HCEC 1CT (cell line): ENCODE measurements at places on chromosomes 4 and X.

- no peak for DNase-seq
Observed at GRCh38 chr4:53711926-53712325, 120.6 kb upstream of the LNX1 start.

GRCh38 chr4:133151691-133152329 is 2.7 kb downstream of the PCDH10 start:
- DNase-seq = no peak

DNA sequence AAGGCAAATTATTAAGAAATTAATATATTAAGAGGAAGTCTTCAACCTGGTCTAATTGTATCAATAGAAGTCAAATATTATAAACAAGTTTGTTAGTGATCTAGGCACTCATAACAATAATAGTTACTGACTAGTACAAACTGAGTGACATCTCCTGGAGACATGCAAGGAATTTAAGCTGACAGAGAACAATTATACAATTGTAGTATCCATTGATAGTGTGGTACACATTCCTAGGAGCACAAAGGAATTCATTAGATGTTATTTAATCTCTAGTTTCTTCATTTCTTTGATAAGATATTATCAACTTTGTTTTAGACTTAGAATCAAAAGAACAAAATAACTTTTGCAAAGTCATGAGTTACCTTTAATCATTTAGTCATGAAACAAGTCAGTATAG is 1048.6 kb downstream of the PCDH7 start:
- DNase-seq = no peak

DNA sequence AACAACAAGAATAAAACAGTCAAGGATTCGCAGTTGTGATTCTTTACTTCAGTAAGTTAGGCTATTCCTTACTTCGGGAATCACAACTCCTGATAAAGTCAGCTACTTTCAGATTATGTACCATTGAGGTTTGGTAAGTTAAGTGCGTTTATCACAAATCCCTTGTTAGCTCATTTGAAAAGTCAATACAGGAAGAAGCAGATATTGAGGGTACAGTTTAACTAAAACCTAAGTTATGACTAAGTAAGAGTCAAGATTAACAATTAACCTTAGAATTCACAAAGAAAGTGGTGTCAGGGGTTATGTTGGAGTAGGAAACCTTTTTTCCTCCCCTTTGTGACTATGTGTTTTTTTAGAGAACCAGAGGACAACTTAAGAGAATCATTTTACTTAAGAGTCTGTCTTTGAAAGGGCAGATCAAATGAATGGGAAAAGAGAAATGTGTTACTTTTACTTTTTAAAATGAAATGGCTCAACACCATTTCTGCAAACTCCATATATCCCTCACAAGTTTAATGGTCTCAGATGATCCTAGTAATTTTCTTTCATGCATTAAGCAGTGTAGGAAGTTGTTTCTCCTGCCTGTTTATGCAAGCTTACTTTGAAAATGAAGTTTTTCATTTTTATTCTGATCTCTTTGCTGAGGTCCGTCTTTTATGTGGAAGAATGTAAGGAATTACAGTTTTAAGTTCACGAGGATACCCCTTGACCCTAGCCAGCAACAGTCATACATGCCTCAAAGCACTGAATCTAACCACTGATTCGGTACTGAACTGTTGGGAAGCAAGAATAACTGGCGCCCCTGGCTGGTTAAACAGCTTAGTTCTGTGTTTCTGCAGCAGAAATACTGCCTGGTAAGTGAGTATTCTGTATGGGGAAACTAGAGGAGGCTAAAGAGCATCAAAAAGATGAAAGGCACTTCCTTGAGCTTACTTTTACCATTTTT is 211.7 kb downstream of the SLC4A4 start:
- DNase-seq = peak; percentile 29

- no peak for DNase-seq
Observed at GRCh38 chr4:173763389-173763788, 233.4 kb upstream of the HAND2 start.

DNA sequence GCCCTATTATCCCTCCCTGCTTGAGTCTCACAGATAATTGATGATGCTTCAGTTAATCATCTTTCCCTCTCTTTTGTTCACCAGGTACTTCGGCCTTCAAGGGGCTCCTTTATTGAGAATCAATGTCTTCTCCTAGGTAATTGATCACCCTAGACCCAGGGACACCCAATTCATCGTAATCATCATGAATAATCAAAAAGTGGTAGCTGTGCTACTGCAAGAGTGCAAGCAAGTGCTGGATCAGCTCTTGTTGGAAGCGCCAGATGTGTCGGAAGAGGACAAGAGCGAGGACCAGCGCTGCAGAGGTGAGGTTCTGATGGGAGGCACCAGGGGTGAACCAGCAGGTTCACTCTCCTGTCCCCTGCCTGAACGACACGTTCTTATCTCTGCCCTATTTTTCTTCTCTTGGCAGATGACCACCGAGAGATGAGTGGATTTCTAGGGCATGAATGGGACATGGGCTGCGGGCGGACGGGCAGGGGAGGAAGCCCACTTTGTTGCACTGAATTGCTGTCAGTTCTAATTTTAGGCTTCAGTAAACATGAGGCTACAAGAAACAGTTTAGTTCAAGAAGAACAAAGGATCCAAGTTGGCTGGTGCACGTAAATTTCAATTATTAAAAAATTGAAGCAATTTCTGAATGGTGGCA is 80.5 kb downstream of the ALPK1 start:
- DNase-seq = no peak

DNA sequence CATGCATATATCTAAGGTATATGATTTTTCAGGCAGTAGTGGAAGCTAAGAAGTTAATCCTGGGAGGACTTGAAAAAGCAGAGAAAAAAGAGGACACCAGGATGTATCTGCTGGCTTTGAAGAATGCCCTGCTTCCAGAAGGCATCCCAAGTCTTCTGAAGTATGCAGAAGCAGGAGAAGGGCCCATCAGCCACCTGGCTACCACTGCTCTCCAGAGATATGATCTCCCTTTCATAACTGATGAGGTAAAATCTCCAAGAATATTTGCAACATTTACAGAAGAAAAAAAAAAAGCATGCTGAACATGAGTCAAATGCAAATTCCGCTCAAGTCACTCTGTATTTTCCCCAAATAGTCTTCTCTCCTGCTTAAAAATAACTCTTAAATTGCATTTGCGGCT is 32.1 kb downstream of the MTTP start:
- no peak for DNase-seq

DNA sequence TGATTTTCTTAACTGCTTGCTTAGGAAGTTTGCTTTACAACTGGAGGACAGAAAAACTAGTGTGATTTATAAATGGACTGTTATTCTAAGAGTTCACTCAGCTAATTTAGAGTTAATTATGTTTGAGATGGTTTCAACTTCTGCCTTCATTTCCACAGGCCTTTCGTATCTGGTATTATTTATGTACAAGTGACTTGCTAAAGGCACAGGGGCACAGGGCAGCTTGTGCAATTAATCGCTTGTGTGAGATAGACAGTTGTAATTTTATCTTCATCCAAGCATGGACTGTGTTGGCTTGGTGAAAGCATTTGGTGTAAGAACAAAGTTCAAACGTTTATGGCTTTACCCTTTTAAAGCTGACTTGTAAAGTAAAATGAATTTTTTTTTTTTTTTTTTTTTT is 38.3 kb downstream of the GPAT3 start:
- DNase-seq = no peak

GRCh38 chr4:41050880-41051775 is 163.2 kb downstream of the APBB2 start:
- no peak for DNase-seq

- DNase-seq = no peak
Observed at GRCh38 chr4:90187148-90187884, 60.1 kb downstream of the CCSER1 start.

GRCh38 chrX:40809210-40809609 is 73.9 kb upstream of the MED14 start:
- DNase-seq = peak; percentile 6

DNA sequence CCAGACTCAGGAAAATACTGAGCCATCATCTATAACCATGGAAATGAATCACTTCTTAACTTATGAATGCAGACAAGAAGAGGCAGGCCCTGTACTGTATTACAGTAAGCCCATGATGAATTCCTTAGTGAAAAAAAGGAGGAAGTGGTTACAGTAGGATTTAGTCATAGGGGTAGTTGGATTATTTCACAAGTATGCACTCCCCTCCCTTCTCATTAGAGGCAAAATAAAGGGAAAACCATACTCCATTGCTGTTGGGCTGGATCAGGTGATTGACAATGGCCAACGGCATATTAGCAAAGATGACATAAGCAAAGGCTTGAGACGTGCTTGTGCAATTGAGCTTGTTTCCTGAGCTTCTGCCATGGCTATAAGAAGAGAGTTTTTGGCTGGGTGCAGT is 181.1 kb upstream of the PRPS2 start:
- peak; percentile 59 for DNase-seq

DNA sequence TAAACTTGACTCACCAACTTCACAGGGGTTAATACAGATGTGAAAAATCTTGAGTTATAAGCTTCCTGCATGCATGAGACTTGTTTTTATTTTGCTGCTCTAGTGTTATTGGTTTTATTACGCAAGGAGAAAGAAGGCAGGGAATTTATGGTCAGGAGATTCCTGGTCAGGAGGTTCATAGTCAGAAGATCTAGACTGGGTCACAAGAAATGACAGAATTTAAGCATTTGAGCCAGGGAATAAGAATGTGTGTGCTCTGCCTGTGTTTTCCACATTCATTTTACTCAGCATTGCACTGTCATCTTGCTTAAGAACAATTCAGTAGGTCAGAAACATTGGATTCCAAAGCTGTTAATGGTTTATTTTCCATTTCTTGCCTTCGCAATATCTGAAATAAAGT is 2522.1 kb downstream of the ARAP2 start:
- peak; percentile 59 for DNase-seq

- DNase-seq = no peak
Observed at GRCh38 chrX:136667446-136668168, 19.6 kb downstream of the CD40LG start.

DNA sequence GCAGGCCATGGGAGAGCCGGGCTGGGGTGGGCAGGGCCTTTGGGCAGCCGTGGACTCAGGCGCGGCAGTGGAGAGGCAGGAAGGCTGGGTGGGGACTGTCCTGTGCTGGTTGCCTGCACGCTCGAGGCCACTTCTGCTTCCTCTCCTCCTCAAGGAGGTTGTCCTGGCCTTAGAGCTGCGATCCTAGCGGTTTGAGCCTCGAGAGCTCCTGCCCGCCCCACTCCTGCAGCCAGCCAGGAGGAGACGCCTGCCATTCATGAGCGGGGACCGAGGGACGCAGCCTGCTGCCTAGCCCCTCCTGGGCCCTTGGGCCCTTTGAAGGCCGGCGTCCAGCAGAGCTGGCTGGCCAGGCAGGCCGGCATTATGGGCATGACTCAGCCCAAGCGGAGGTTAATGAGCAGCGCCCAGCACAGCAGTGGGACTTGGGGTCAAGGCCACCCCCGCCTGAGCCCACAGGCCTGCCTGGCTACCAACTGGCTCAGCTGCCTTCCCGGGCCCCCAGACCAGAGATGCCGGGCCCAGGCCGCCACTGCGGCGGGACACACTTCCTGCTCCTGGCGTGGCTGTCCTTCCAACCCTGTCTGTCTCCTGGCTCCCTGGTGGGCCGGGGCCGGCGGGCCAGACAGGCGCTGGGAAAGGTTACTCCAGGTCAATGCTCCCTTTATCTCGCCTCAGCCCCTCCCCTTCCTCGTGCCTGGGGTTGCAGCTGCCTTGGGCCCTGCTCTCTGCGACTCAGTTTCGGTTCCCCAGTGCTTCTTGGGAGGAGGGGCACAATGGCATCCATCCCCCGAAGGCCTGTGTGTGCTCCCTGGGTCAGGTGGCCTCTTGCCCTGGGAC is 1.8 kb downstream of the ABCD1 start:
- DNase-seq = peak; percentile 30
